ENCODE measurements at places on chromosomes 1 and 21.

GRCh38 chr1:7857985-7858384, 5.1 kb upstream of the UTS2 start:
- DNase-seq, result no peak

DNA sequence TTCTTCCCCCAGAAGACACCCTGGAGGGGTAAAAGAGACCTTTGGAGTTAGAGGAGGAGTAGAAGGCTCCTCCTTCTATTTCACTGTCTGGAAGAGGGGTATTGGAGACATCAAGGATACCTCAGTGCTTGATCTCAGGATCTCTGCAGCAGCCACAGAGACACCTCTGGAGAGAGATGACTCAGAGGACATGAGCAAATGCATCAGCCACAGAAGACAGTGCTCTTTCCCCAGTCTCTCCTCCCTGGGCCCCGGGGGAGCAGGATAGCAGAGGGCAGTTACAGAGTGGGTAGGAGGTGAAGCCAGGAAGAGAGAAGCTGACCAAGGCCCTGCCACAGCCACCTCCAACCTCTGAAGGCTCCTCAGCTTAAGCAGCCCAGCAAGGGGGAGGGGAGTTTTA, 15.3 kb upstream of the TEDDM1 start:
- no peak for DNase-seq

DNA sequence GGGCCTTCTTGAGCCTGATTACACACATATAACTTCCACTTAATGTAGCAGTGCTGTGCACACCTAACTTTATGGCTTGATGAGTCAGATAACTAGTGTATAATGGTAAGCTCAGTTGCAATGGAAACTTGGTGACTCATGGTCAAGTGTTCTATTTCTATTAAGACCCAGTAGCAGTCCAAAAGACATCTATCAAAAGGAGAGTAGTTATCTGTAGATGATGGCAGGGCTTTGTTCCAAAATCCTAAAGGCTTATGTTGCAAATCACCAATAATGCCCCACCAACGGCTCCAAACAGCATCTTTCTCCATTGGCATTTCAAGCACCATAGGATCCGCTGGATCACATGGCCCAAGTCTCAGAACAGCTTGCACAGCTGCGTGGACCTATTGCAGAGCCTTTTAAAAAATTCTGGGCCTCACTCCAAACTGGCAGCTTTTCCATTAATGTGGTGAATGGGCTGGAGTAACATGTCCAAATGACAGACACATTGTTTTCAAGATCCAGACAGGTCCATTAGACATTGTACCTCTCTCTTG, 566.8 kb upstream of the USP24 start:
- DNase-seq, result no peak

DNA sequence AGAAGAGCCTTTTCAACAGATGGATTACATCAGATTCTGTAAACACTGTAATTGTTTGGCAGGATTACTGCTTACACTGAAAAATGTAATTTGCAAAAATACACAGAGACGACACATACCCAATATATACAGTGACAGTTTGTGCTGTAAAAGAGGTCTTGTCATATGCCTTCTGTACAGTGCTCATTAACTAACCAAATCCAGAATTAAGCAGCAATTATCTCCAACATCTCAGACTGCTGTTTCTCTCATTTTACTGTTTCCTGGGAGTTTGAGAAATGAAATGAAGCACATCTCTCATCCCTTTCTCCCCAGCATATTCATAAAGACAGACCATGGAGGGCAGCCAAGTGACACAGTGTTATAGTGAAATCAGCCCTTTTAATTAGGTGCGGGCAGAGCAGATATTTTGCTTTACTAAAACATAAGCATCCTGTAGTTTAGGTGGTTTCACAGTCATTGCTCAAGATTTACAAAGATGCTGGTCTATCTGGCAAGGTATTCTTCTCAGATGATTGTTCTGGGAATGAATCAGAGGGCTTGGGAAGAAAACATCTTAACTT, 618.4 kb upstream of the USP24 start:
- no peak for DNase-seq

- no peak for DNase-seq
Observed at GRCh38 chr1:189874715-189875435, 602.8 kb downstream of the BRINP3 start.

GRCh38 chr1:227792216-227793078, 23.0 kb upstream of the PRSS38 start:
- DNase-seq, result peak; percentile 4

DNA sequence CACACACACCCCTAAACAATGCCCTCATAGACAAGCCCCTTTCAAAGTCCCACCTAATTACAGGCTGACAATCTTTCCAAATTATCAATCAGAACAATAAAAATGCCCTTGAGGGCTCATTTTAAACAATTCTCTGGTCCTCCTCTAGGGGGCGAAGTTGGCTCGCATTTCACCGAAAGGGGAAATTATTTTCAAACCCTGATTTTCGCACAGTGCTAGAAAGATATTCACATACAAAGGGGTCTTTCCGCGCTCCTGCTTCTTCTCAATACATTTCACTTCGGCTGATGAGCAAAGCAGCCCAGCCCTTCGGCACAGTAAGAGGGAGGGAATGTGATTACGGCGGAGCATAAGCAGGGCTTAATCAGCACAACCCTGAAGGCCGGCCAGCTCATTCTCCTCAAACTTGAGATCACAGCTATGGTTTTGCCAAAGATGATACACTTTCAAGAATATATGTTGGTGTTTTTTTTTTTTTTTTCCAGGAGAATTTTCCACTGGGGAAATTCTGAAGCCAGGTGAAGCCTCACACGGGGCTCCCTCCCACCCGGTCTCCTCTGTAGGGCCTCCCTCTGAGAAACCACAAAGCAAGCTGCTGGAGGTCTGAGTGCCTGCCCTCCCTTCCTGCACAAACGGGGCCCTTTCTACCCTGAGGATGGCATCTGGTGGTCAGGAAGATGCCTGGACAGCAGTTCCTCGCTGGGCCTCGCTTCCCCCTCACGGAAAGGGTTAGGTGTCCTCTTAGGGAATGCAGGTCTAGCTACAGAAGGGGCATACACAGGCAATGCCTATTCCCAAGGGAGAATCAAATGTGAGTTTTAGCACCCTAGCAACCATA, 66.9 kb downstream of the GNG12 start:
- DNase-seq, result peak; percentile 34

Data from tibial nerve (tissue), 4 donors.